ENCODE measurements at places on chromosomes 16 and 17.

- DNase-seq: no peak
These were observed 181.4 kb upstream of the WSCD1 start for GRCh38 chr17:5888811-5889210.

DNA sequence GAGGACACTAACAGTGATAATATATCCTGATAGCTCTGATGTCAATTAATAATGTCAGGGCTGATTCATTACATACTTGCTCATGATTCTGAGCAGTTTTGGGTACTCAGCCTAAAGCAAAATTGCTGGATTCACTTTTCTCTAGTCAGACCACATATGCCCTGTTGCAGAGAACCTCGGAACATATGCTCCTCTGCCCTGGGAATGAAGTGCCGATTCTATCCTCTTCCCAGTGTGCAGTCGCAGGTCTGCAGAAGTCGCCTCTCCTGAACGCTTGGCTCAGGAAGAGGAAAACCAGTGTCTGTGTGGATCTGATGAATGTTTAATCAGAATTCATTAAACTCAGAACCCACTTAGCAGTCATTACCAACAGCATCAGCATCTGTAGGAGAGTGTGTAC is 34.5 kb downstream of the ABCC12 start:
- no peak for DNase-seq

DNA sequence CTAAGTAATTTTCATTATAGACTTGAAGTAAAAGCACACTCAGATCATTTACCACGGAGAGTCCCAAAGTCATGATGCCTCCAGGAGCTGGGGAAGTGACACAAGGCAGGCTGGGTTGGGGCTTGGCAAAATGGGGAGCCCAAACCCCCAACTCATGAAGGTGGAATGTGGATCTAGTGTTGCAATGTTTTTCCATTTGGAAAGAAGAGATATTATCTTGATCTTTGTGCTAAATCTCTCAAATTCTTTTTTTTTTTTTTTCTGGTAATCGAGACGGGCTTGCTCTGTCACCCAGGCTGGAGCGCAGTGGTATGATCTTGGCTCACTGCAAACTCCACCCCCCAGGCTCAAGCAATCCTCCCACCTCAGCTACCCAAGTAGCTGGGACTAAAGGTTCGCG is 7.5 kb upstream of the KCNG4 start:
- DNase-seq: no peak

GRCh38 chr17:37231887-37232286 is 143.9 kb upstream of the C17orf78 start:
- DNase-seq: no peak

GRCh38 chr16:25176136-25176535 is 40.6 kb upstream of the AQP8 start:
- no peak for DNase-seq

DNA sequence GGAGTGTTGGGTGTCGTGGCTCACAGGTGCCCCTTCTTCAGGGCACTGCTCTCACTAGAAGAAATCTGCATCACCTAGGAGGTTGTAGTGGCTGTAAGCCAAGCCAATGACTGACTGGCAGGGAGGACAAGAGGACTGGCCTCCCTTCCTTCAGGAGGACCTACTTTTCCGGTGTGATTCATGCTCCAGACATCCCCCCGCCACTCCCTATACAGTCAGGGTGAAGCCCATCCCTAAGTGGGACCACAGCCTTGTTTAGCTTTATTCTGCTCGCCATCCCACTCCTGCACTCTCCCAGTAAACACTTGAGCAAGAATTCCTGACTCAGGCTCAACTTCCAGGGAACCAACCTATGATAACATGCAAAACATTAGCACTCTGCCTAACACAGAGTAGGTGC is 67.0 kb downstream of the PLCG2 start:
- no peak for DNase-seq

GRCh38 chr16:87792205-87792565 is 26.4 kb upstream of the KLHDC4 start:
- DNase-seq: no peak

- DNase-seq: no peak
These were observed 107.3 kb upstream of the CDH5 start for GRCh38 chr16:66258916-66259845.

DNA sequence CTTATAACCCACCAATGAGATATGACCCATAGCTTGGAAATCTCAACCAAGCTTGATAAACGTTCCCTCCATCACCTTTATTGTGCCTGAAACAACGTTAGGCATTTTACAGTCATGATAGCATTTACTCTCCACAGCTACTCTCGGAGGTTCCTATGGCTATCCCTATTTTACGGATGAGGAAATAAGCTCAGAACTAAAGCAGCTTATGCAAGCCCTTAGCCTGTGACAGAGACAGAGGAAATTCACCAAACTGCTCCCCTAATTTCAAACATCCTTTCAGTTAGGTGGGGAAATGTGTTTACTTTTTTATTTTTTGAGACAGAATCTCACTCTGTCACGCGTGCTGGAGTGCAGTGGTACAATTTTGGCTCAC is 18.7 kb downstream of the DCUN1D3 start:
- no peak for DNase-seq

GRCh38 chr17:47850692-47851573 is at the start of gene SP6:
Gene SP6, minus strand, starts transcription at chr17:47851163. Its CDS starts 2,734 bp downstream, at chr17:47848429.
- peak; percentile 81 for DNase-seq

- DNase-seq: no peak
These were observed 22.1 kb upstream of the GNA13 start for GRCh38 chr17:65078441-65079160.
